ENCODE measurements at places on chromosomes 11 and 22.

DNA sequence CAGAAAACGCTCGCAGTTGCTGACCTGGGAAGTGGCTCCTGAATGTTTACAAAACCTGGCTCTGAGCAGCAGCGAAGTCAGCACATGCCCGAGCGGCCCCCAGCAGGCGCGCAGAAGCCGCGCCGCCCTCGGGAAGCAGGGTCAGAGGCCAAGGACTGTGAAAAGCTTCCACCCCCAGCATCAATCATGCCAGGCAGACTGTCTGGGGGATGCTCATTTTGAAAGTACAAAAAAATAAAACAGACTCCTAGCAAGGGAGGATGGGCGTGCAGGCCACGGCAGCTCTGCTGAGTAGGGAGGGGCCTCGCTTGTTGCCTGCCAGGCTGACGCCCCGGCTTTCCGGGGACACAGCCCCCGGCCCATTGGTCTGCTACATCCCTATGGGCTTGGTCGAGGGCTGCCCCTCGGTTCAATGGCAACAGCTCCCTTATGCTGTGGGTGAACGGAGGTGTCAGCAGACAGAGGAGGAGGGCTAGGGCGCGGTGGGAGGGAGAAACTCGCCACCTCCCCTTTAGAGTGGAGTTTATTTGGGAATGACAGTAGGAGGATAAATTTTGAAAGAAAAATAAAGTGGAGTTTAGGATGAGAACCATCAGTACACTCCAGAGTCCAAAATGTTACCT is 37.7 kb upstream of the GNB1L start:
- no peak for DNase-seq

DNA sequence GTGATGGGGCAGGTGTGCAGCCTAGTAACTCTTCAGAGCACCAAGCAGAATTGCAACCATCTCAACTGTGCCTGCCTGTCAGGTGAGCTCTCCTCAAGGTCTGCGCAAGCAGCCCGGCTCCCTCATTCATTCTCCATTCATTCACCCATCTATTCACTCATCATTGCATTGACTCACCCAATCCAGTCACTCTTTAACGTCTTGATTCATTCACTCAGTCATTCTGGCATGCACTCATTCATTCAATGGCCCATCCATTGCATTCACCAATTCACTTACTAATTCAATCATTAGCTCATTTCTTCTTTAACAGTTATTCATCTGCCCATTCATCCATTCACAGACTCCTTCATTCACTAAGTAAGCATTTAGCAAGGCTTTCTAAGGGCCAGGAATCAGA is 111.8 kb downstream of the PDE2A start:
- DNase-seq = no peak

GRCh38 chr11:62120001-62120400 is 3.8 kb upstream of the INCENP start:
- DNase-seq = no peak

- DNase-seq = no peak
Measured at GRCh38 chr11:116059919-116060318, 555.7 kb upstream of the CADM1 start.

DNA sequence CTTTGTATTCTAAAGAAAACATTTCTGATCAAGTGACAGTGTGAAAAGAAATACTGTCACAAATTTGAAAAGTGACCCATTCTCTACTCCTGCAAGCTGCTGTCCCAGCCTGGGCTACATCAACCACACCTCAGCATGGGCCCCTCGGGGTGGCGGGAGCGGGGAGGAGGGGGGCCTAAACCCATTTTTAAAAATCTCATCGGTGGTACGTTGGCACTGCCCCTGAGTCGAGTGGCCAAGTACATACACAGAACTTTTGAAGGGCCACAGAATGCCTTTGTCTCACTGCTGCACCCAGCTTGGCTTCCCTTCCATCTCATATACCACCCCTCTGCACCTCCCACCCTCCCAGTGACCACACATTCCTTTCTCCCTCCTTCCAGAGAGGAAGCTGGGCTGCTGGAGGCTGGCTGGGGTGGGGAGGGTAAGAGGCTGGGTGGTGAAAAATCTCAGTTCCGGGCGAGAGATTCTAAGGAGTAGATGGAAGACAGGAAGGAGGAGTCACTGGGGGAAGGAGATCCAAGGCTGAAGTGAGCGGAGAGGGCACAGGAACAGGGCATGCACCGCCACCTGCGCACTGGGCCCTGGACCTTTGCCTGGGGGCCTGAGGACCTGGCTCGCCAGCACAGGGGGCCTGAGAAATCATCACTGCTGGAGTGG is 21.1 kb downstream of the FXYD6 start:
- no peak for DNase-seq

DNA sequence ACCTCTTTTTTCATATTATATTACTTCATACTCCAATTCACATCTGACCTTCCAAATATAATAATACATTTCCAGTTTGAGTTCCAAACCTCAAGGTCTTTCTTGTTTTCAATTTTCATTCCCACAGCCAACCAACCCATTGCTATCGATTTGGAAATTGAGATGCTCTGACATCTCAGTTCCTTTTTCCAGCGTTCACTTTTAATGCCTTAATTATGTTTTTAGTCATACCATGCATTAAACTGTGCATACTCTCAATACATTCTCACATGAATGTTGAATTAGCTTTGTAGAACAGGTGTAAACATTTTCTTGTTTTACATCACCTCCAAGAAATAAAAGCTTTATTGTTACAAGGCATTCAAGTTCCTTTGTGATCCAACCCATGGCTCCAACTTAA is 294.2 kb upstream of the ANO3 start:
- DNase-seq = no peak

GRCh38 chr22:27677905-27678458 is 123.6 kb downstream of the MN1 start:
- no peak for DNase-seq

- no peak for DNase-seq
Measured at GRCh38 chr11:22976146-22976545, 115.9 kb upstream of the CCDC179 start.

GRCh38 chr11:45028911-45029682 is 78.4 kb upstream of the TP53I11 start:
- no peak for DNase-seq

- no peak for DNase-seq
Measured at GRCh38 chr22:44848296-44848741, 95.9 kb downstream of the ARHGAP8 start.

DNA sequence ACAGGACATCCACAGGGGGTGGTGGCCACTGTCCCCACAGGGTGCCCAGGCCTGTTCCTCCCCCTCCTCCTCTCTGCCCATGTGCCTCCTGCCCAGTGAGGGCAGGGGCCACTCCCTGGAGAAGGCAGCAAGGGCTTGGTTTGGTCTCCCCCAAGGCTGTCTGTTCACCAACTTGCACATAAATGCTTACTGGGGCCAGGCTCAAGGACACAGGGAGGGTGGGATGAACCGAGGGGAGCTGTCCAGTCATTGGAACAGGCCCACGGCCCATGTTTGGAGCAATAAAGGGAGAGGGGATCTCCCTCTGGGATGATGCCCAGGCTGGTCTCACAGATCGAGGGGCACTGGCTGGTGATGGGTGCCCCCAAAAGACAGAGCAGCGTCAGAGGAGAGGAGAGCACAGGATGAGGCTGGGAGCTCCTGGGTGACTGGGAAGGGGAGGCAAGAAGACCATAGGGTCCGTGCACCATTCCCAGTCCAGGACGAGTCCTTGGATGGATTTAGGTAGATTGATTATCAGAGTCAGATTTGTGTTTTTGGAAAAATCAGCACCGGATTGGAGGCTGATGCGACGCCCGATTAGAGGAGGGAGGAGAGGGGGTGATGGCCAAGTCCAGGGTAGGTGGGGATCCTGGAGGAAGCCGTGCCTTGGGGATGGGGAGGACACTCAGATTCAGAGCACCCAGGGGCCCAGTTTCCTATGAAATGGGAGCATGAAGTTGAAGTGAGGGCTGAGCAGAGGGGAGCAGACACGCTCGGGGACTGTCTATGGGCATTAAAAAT is 1.1 kb downstream of the IGLL5 start:
- DNase-seq = no peak

- no peak for DNase-seq
Measured at GRCh38 chr11:105720096-105720495, 110.2 kb downstream of the GRIA4 start.

DNA sequence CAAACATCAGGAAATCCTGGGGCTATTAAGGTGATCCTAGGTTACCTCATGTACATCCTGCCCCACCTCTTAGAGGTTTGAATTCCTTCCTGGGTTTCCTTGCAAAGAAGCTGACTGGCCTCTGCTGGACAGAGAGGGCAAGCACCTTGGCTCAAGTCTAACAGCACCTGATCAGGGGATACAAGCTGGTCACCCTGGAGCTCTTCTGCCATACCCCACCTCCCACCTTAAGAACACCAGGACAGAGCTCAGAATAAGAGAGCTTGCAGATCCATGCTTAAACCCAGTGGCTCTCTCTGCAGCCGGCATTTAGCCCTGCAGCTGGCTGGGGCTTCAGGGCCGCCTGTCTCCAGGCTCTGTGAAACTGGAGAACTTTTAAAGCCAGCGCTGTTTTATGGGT is 386.6 kb upstream of the NARS2 start:
- DNase-seq = peak; percentile 82

- no peak for DNase-seq
Measured at GRCh38 chr22:46445771-46446420, 91.5 kb downstream of the CELSR1 start.

DNA sequence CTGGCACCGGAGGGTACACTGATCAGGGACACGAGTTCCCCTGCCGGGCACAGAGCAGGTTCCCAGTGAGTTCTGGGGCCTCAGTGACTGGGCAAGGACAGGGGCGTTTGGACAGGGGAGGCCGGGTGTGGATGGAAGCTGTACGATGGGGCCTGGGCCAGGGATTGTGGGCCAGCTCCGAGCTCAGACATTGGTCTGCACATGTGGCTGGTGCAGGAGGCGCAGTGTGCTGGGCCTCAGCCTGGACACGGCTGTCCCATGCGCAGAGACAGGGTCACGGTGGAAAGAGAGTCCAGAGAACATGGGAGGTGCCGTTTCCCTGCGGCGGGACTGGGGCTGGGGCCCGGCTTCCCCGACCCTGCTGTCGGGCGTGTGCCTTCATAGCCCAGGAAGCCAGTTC is 60.7 kb downstream of the CDKN1C start:
- DNase-seq = no peak

GRCh38 chr11:123611698-123612097 is 42.7 kb downstream of the SCN3B start:
- DNase-seq = no peak

- DNase-seq = no peak
Measured at GRCh38 chr11:4184163-4184916, 89.7 kb downstream of the RRM1 start.

DNA sequence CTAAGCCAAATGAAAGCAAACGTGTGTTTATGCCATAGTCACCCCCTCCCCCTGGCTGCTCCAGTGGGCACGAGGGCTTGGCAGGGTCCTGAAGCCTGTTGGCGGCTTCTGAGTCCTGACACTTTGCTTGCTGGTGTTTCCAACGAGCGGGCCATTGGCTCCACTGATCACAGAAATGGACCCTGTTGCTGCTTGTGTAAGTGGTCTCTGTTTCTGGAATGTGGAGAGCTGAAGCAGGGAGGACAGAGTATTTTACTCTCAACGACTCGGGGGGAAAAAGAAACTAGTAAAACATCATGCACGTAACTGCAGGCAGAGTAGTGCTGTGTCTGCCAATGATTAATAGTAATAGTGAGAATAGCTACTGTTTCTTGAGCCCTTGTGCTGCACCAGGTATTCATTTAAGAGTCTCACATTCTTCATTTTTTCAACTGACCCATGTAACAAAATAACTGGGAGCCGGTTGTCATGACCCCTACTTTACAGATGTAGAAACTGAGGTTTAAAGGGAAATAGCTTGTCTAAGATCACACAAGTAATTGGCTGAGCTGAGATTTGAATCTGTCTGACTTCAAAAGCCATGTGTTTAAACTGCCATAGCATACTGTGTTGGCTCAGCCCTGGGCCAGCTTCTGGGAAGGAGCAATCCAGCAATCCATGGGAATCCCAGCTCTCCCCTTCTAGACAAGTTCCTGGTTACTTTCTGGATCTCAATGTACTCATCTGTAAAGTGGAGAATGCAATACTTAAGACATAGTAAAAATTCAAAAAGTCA is 526.7 kb downstream of the INSC start:
- no peak for DNase-seq

GRCh38 chr11:9059406-9059805 is 32.0 kb downstream of the SCUBE2 start:
- DNase-seq = no peak

GRCh38 chr11:104254347-104254746 is 90.4 kb upstream of the PDGFD start:
- DNase-seq = peak; percentile 63

DNA sequence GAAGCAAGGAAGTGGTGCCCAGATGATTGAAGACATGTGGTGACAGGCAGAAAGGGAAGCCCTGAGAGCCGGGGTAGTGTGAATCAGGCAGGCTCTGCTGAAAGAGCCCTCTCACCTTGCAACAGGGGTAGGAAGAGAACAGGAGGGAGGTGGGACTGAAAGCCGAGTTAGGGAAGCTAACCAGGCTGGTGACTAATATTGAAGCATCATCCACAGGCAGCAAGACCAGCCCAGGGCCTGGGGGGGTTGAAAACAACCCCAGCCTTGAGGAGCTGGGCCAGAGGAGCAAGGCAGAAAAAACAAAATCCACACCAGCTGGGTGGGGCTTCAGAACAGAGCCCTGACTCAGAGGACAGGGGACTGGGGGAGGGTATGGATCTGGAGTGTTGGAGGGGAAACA is 35.0 kb upstream of the CRTAM start:
- DNase-seq = no peak

GRCh38 chr22:26404851-26405421 is 24.1 kb upstream of the ASPHD2 start:
- no peak for DNase-seq

GRCh38 chr22:49306632-49307480 is 520.8 kb downstream of the BRD1 start:
- DNase-seq = no peak

GRCh38 chr11:59560290-59560701 is 49.0 kb downstream of the OR4D9 start:
- DNase-seq = peak; percentile 38

DNA sequence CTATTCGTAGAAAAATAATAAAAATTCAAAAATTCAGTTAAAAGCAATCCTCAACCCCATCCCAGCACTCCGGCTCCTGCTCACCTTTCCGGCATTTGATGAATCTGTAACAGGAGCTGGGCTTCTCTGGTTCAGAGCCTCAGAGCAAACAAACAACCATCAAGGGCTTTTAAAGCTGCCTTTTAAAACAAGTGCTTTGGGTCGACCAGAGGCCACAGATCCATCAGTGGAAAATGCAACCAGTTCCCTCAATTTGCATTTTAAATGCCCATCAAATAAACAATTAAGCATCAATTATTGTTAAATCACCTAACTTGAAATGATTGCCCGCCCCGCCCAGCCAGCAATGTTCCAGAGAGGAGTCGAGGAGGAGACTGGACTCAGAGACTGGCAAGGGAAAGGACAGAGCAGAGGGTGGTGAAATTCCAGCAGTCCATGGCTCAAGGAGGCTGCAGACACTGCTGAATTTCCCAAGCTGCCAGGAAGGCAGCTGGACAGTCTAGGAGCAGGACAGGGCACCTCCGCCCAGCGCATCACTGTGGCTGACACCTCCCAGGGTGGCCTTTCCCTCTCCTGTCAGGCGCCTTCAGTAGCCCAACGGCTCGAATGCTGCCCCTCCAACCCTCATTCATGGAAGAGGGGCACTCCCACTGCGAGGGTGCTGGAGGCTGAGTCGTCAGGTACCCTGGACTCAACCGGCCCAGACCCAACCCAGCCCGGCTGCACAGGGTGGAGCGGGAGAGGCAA is 7.5 kb downstream of the FXYD6 start:
- DNase-seq = no peak

Data from T47D (cell line).